Adipose tissue (tissue), 3 donors: ENCODE measurements at places on chromosomes 2 and 18. TPM values are rescaled to one million over a fixed set of nuclear protein-coding genes. Genes with fewer than 3 reads are reported as not detected.

The POTEC gene
- polyA plus RNA-seq = not detected

The KCNS3 gene
- 7.3 TPM for polyA plus RNA-seq

The SPP2 gene
- polyA plus RNA-seq = not detected

The MC4R gene
- not detected for polyA plus RNA-seq

The CKAP2L gene
- 0.16 TPM for polyA plus RNA-seq

The STON1 gene
- polyA plus RNA-seq = 58.1 TPM

The SPOPL gene
- 8.9 TPM for polyA plus RNA-seq

The TRABD2A gene
- 2.8 TPM for polyA plus RNA-seq
